ENCODE measurements at places on chromosomes 1 and 21. TPM values are rescaled to one million over a fixed set of nuclear protein-coding genes. Genes with fewer than 3 reads are reported as not detected.

DNA sequence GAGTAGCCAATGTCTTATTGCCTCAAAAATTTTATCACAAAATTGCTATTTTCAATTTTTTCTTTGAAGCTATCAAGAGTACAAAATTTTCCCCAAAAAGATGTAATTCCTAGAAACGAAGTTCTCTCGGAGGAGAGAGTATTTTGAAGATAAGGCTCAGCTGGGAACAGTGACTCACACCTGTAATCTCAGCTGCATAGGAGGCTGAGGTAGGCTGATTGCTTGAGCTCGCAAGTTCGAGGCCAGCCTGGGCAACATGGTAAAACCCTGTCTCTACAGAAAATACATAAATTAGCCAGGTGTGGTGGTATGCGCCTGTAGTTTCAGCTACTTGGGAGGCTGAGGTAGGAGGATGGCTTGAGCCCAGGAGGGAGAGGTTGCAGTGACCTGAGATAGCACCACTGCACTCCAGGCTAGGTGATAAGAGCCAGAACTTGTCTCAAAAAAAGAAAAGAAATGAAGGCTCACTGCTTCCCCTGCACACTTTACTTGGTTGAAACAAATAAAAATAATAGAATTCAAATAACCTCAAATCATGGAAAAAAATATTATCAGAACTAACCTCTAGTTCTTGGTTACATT is 22.2 kb downstream of the TUT4 start:
- DNase-seq: no peak

CD101 gene
- total RNA-seq: 0.36 TPM

DNA sequence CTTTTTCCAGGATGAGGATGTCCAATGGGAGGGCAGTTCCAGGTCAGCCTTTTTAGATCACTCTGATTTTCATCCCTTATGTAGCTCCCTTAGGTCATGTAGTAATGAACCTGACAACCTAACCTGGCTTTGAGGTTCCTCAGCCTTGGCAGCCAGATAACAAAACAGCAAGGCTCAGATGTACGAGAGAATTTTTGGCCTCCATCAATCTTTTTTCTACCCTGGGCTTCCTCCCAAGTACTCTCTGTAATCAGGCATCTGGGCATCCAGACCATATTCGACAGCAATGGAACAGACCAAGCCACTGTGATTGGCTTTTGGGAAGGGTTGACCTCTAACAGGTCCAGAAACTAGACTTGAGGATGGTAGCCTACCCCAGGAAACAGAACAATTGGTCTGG is 38.6 kb downstream of the KCNH1 start:
- DNase-seq: no peak

GRCh38 chr1:99761774-99762173 is 4.7 kb downstream of the FRRS1 start:
- DNase-seq: no peak

- peak; percentile 76 for DNase-seq
Observed at GRCh38 chr1:70331962-70332361, 22.6 kb downstream of the ANKRD13C start.

DNA sequence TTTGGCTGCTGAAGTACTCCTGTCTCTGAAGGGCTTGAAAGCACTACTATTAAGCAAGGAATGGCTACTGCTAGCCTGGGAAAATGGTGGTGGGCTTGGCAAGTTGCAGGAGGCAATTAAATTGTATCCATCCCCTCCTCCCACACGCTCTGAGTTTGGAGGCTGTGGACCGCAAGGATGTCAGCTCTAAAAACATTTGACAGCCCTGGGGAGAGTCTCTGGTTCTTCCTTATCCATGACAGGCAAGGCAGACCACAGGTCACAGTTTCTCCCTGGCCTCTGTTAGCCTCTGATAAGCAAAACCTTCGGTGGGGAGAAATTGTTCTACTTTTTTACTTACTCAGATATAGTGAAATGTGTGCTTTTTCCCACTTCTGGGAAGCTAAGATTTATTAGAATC is 46.6 kb downstream of the S1PR1 start:
- no peak for DNase-seq

NGF gene
- 0.86 TPM for total RNA-seq

- DNase-seq: peak; percentile 78
Observed at GRCh38 chr1:232793944-232794343, 11.3 kb upstream of the MAP10 start.

DNA sequence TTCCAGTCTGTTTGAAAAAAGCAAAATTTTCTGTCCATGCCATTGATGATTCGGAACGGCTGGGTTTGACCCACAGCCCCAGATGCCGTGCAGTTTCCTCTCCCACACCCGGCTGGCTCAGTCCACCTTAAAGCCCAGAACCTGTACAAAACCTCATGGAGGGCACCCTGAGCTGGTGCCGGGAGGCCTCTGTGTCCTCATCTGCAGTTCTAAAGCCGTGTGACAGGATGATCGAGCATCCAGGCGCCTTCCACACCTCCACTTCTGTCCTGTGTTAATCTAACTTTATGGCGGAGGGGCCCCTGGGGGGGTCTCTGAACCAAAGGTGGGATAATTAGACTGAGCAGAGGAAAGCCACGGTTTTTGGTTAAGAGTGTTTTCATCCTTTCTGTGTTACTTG is 49.6 kb downstream of the SLC37A1 start:
- DNase-seq: no peak

FMO1 gene
- total RNA-seq: not detected

TTC39A gene
- 12.3 TPM for total RNA-seq

CDCA8 gene
- total RNA-seq: 31.8 TPM

GSTM5 gene
- not detected for total RNA-seq

CYP4Z1 gene
- total RNA-seq: not detected

- peak; percentile 93 for DNase-seq
Observed at GRCh38 chr1:7810395-7810794, 26.3 kb downstream of the PER3 start.

- no peak for DNase-seq
Observed at GRCh38 chr21:39221282-39221996, 38.2 kb upstream of the PSMG1 start.

- DNase-seq: peak; percentile 16
Observed at GRCh38 chr21:31873696-31874599, 1.1 kb downstream of the HUNK start.

GRCh38 chr1:229027622-229028182 is 243.2 kb upstream of the RAB4A start:
- peak; percentile 20 for DNase-seq

GRCh38 chr1:53614231-53615021 is 124.5 kb downstream of the GLIS1 start:
- no peak for DNase-seq

GRCh38 chr1:1046767-1047166 is 26.8 kb downstream of the AGRN start:
- DNase-seq: no peak

- peak; percentile 34 for DNase-seq
Observed at GRCh38 chr1:157862114-157863070, 20.8 kb upstream of the CD5L start.

GRCh38 chr1:100325415-100326324 is 26.6 kb upstream of the CDC14A start:
- peak; percentile 33 for DNase-seq

NTMT2 gene
- not detected for total RNA-seq

- DNase-seq: no peak
Observed at GRCh38 chr1:88650676-88651418, 33.2 kb upstream of the PKN2 start.

DNA sequence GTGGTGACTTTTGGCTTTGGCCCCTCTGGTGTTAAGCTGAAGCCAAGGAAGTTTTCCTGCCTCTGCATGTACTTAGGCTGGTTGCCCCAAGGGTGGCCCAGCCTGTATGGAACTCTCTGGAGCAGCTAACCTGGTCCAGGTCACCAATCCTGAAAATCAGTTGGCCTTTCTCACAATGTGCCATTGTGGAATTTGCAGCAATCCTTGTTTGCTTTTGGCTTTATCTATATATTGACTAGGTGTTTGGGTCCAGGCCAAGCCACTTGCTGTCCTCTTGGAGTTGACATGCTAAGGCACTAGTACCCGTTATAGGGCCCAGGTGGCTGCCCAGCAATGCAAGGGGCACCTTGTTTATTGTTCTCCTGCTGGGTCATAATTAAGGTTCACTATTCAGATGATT is 124.6 kb downstream of the CAMTA1 start:
- DNase-seq: no peak

- peak; percentile 88 for DNase-seq
Observed at GRCh38 chr1:203216274-203217138, 13.0 kb downstream of the CHIT1 start.

DNA sequence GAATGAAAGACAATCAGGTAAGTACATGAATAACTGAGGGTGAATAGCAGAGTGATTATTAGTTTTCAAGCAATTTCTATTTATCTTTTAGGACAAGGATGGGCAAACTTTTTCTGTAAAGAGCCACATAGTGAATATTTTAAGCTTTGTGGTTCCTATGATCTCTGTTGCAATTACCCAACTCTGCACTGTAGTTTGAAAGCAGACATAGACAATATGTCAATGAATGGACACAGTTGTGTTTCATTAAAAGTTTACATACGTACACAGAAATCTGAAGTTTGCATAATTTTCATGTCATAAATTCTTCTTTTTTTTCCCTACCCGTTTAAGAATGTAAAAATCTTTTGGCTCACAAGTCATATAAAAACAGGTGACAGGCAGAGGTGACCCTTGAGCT is 71.4 kb downstream of the ZNF281 start:
- no peak for DNase-seq
